Mucosa of descending colon (tissue), 3 donors: ENCODE measurements at places on chromosomes 2 and 18. TPM values are rescaled to one million over a fixed set of nuclear protein-coding genes. Genes with fewer than 3 reads are reported as not detected.

Gene M1AP
- 0.19 TPM for total RNA-seq

Gene PARD6G
- 0.58 TPM for total RNA-seq

GRCh38 chr2:90069290-90069894, 1377.9 kb downstream of the RPIA start:
- no peak for DNase-seq

DNA sequence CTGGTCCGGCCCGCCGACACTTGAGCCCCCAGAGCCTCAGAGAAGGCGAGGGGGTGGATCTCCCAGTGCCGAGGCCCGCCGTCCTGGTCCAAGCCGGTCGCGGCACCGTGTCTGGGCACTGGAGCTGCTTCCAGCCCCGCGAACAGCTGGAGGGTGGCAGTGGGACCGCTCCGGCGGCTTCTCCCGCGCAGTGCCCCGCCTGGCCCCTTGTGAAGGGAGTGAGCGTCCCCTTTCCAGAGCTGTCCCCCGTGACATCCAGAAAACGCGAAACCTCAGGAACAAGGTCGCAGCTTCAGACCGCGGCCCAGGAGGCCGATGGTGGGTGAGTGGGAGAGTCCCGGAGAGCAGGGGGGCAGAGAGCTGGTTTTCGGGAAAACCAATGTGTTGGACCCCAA, 579 bp upstream of the EMX1 start:
- no peak for DNase-seq

DNA sequence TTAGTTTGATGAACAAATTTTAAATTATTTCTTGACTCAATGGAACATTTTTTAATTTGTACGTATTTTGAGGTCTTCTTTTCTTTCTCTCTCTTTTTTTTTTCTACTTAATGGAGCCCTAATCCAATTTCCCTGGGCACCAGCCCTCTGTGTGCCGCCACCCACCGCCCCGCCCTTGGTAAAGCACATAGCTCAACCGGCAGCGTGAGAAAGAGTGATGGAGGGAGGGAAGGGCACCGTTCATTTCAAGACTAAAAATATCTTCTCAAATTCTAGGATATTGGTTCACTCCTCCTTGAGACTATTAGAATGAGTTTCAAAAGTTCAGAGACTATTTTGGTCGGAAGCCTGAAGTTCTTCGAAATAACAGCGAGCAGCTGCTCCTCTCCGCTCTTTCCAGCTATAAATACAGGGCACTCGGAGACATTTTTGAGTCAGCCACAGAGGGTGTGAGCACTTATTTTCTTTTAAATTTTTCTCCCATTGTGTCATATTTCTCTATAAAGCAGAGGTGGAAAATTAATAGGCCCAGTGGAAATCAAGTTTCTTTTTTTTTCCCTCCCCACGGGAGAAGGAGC, 731.7 kb upstream of the ID2 start:
- DNase-seq, result no peak

DNA sequence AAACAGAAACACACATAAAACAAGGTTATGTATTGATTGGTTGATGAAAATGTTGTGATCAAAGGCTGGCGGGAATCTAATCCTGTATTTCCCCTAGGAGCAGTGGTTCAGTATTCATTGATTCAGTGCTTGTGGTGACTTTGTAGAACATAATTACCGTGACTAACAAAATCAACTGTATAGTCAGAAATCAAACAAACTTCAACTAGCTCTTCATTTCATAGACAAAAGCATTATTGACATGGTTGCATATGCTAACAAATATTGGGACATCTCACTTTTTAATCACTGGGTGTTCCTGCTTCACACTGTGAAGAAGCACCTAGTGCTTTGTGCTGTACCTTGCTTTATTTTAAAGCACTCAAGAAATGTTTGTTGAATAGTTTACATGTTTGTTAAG, 41.4 kb downstream of the USP14 start:
- DNase-seq, result no peak

GRCh38 chr2:48235076-48235475, 294.9 kb upstream of the STON1 start:
- no peak for DNase-seq
